ENCODE measurements at places on chromosomes 11 and 22.

- no peak for DNase-seq
Observed at GRCh38 chr11:119532551-119532950, 109.6 kb upstream of the THY1 start.

- no peak for DNase-seq
Observed at GRCh38 chr22:31957970-31958594, 13.7 kb downstream of the YWHAH start.

- peak; percentile 88 for DNase-seq
Observed at GRCh38 chr11:122628810-122629555, 26.5 kb upstream of the UBASH3B start.

- peak; percentile 58 for DNase-seq
Observed at GRCh38 chr11:112128483-112129121, 35.3 kb downstream of the IL18 start.

DNA sequence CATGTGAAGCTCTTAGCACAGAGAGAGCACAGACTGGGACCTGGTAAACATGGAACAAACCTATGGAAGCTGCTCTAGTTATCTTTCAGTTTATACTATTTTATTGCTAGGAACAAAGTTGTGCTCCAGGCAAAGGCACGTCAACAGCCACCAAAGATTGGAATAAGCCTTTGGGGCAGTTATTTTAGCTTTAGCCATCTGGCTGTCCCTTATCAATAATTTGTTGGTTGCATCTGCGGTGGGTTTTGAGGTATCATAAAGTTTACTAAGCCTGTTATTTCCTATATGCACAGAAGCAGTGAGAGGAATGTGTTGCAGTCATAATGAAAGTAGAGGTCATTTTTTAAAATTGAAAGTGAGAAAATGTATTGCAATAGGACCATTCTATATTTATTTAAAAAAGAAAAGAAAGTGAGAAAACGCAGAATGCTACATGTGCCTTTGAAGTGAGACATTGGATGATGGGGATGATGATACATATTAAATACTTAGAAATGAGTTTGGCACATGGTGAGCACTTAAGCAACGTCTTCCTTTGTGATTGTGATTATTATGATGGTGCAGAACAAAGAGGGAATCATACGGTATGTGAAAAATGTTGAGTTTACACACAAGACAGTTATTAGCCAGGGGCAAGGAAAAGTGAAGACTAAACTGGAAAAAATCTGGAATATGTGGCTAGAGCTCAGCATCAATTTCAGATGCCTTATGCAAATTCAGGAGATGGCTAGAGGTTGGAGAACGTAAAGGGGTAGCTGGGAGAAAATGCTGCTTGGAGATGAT, 58.3 kb downstream of the PRR5L start:
- no peak for DNase-seq

DNA sequence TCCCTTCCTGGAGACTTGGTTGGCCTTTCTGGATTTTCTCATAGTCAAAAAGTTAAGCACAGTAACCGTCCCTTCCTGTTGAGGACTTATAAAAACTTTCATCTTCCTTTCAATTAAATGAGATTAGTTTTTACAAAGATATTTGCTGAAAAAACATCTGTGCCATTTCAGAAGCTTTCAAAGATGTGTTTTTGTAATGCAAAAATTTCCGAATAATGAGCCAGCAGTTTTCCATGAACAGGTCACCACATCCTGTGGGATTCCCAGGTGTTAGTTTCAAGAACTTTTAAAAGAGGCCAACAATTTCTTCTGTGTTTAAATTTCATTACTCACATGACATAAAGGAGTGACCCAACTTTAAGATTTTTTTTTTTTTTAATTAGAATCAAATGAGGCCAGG, 18.0 kb downstream of the NUP50 start:
- no peak for DNase-seq

DNA sequence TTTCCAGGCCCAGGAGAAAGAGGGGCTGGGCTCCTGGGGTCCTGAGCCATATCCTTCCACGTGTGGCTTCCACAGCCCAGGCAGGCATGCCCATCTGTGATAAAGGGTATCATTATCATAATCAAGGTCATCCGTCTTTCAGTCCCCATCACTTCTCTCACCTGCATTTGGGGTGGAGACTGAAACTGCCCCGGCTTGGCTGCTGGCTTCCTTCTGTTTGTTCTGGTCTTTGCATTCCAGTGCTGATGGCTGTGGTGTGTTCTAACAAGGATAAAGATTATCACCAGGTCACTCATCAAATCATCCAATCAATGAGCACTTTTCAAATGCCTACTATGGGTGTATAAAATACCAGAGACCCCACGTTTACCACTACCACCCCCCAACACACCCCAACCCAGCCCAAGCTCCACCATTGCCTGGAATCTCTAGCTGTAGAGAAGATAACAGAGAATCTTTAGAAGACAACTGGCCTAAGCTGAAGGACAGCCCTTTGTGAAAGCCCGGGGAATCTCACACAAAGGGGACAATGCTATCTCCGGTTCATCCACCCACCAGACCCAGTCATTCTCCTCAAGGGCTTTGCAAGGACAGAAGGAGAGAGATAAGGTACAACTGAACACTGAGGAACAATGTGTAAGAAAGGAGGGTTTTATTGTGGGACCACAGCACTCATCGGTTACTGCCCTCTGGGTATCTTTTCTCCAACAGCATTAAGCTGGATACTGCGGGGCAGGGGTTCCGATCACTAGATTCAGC, 54.9 kb downstream of the AHNAK start:
- DNase-seq, result no peak

GRCh38 chr11:47308050-47308823, 38.3 kb downstream of the MADD start:
- DNase-seq, result no peak

DNA sequence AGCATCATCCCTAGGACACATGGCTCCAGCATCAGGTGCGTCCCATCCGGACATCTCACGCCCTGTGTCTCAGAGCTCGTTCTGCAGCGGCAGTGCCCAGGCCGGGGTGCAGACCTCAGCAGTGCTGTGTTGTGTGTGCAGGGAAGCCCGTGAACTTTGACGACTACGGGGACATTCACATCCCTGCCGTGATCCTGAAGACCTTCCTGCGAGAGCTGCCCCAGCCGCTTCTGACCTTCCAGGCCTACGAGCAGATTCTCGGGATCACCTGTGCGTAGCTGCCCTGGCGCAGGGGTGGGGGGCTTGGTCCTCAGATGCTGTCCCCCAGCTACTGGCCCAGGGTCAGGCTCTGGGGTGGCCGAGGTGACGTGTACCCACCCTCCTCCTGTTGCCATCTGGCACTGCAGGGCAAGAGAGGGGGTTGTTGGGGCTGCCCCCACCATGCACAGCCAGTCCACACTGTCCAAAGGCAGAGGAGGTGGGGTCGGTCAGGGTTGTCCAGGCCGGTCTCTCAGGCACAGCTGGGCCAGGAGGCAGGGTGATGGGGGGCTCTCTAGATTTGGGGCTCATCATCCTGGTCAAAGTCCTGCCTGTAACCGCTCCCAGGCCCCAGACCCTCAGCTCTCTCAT, 96.5 kb downstream of the ARHGAP8 start:
- no peak for DNase-seq
